Metanephros (tissue), 2 donors: ENCODE measurements at places on chromosomes 6 and 20. TPM values are rescaled to one million over a fixed set of nuclear protein-coding genes. Genes with fewer than 3 reads are reported as not detected.

PAK1IP1 gene
- 8.4 TPM for total RNA-seq

BPI gene
- total RNA-seq: 6.4 TPM

PTPRA gene
- 71.7 TPM for total RNA-seq

PKHD1 gene
- 66.2 TPM for total RNA-seq

ADGRF4 gene
- 0.18 TPM for total RNA-seq

GRIK2 gene
- total RNA-seq: 13.6 TPM

PPP1R16B gene
- 7.1 TPM for total RNA-seq

DDAH2 gene
- 121 TPM for total RNA-seq

BANF2 gene
- not detected for total RNA-seq

PBOV1 gene
- not detected for total RNA-seq

DUSP15 gene
- total RNA-seq: 18.0 TPM
